ENCODE measurements at places on chromosomes 4 and X.

DNA sequence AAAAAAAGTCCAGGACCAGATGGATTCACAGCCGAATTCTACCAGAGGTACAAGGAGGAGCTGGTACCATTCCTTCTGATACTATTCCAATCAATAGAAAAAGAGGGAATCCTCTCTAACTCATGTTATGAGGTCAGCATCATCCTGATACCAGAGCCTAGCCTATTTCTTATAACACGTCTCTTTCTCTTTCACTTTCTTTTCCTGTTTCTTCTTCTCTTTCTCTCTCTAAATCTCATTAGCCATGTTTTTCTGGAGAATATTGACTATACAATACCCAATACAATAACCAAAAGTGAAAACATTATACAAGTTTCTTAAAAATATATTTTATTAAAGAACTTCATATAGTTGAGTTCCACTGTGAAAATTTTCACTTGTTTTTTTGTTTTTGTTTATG, 1154.9 kb upstream of the PCDH7 start:
- no peak for DNase-seq

GRCh38 chr4:138868562-138868961, 147.0 kb upstream of the NOCT start:
- no peak for DNase-seq

DNA sequence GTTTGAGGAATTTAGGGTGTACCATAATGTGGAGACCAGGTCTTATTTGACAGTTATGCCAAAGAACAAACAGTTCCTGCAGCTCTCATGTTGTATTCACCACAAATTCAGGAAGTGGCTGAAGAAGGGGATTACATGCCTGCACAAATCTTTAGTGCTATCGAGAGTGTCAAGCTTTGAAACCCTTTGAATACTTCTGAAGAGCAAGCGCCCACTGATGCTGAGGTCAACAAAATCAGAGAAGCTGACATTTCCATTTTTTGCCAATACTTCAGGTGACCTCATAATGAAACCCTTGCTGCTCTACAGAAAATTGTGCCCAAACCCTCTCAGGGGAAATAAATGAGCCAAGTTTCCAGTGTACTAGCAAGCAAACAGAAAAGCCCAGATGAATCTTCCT, 28.4 kb downstream of the PAK3 start:
- no peak for DNase-seq

GRCh38 chr4:25925486-25926201, 11.6 kb downstream of the SMIM20 start:
- no peak for DNase-seq

GRCh38 chrX:9569876-9570301, 105.0 kb downstream of the TBL1X start:
- DNase-seq: peak; percentile 81

DNA sequence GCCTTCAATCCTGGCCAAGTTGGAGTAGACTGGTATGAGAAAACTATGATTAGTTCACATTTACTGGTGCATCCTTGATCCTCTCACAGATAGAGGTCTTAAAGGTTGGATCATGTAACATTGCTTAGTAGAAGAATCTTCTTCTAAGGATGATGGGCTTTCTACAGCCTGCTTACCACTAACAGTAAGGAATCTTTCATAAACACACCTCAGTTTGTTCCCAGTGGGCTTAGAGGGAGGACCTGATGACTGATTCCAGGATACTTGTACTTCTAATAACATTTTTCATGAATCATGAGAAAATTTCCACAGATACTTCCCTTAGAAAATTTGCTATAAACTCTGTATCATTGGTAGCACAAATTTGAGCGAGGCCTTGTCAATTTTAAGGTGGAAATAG, 40.6 kb downstream of the CCNI start:
- DNase-seq: no peak

DNA sequence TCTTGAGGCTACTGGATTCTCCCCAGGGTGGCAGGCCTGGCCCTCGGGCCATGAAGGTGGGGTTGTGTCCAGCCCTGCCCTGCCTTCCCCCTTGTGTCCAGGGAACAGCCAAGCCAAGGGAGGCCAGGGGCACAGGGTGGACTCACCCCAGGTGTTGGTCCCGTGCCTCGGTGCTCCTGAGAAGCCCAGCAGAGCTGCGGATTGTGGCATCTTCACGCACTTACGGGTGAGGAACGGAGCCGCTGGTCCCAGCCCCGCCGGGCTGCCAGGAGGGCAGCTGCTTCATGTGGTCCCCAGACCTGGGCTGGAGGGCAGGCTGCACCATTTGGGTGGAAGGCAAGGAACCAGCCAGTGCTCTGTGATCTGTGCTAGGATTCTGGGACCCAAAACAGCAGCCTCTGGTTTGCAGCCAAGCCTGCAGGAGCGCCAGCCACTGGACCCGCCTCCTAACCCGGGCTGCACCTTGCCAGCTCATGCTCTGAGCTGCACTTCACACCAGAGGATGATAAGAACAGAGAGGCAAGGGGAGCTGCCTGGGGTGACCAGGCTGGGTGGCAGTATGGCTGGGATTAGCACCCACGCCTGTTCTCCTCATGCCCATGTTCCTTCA, 36.1 kb upstream of the HMX1 start:
- DNase-seq: no peak

GRCh38 chrX:22141047-22141730, 109.1 kb downstream of the PHEX start:
- DNase-seq: no peak

GRCh38 chr4:40308528-40309122, 26.5 kb upstream of the CHRNA9 start:
- no peak for DNase-seq

GRCh38 chr4:113145147-113145518, 95.7 kb downstream of the ANK2 start:
- DNase-seq: no peak

- no peak for DNase-seq
Observed at GRCh38 chrX:24759786-24760185, 66.1 kb downstream of the POLA1 start.

GRCh38 chr4:94871644-94872305, 114.0 kb downstream of the BMPR1B start:
- no peak for DNase-seq

- DNase-seq: peak; percentile 56
Observed at GRCh38 chrX:134484039-134484438, 24.1 kb downstream of the HPRT1 start.

DNA sequence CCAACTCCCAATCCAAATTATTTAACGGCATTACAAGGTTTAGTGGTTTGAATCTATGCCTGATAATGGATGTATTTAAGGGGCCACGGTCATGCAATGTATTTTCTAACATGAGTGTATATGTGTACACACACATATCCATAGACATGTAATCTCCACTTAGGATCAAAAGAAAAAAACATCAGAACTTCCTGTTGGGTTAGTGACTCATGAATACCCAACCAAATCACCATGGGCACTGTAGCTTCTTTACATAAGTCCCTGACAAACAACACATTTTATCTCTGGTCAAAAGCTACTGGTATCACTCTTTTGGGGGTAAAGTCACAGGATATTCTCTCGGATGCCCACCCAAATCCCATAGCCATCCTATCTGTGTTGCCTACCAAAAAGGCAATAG, 36.5 kb upstream of the TFDP3 start:
- DNase-seq: peak; percentile 45

DNA sequence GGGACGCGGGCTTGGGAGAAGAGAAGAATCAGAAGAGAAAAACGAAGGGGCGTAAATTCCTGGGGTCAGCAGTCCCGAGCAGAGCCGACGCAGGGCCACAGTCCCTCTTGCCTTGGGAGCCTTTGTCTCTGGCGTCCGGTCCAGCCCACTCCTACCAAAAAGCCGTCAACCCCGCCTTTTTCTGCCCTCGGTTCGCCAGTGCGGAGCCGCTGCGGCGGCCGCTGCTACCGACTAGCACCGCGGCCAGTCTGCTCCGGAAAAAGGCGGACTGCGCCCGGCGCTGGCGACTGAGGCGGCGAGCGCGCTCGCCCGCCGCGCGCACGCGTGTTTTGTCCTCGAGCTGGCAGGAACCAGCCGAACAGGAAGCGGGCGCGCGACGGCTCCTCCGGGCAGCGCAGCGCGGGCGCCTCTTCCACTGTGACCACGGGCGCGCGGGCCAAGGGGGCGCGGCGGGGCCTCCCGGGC, 502 bp downstream of the HNRNPDL start:
- peak; percentile 58 for DNase-seq

DNA sequence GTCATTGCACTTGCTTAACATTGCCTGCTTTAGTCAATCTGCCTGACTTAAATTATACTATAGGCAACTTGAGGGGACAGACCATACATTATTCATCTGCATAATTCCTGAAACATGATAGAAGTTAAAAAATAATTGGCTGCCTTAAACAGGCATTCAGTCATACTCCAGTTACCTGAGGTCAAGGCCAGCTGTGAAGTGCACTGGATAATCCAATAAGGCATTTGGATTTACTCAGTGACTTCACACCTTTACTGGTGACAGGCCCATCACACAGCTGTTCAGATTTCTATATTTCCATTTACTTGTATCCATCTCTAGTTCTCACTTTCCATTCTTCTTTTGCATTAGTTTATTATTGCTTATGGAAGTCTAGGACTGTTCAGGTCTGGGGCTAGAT, 2341.6 kb downstream of the PCDH7 start:
- DNase-seq: no peak

- no peak for DNase-seq
Observed at GRCh38 chrX:123971982-123972381, 10.5 kb downstream of the STAG2 start.

- DNase-seq: no peak
Observed at GRCh38 chr4:2865196-2865780, 21.6 kb downstream of the ADD1 start.

DNA sequence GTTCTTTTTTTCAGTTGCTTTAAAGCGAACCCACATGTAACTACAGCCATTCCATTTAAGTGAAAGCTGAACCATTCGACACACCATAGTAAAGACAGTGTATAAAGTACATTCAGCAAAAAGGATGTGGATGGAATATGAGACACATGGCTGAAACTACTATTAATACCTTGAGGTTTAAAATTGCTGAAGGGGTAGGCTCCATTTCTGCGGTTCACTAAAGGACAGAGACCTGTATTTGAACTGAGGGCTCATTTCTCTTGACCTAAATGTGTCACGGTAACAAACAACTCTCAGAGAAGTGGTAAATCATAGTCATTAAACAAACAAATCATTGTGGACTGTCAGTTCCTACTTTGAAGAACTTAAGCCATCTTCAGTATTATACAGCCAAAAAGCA, 1085.6 kb upstream of the TENM3 start:
- no peak for DNase-seq

GRCh38 chr4:80811406-80811805, 219.1 kb upstream of the BMP3 start:
- no peak for DNase-seq

DNA sequence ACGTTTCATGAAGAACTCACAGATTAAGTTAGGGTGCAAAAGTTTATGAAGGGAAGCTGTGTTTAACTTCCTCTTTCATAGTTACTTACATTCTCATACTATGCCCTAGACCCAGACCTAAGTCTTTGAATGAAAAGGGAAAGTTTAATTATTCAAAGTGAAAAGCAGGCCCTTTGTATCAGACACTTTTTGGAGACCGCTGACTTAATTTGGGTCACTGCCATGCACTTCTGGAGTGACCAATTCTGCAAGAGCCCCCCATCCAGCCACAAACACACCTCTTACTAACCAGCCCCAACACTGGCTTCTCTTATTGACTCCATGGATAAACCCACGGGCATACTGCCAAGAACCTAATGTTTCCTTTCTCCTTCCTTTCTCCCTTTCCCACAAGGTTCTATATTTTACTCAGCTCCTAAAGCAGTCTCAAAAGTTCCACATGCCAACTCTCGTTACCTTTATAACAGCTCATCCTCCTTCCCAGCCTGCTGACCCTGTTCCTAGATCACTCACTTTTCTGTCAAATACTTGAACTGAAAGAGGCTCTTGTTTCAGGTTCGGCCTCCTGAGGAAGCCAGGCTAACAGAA, 34.5 kb downstream of the ABCE1 start:
- peak; percentile 10 for DNase-seq

GRCh38 chr4:87240341-87240740, 19.9 kb upstream of the KLHL8 start:
- no peak for DNase-seq

DNA sequence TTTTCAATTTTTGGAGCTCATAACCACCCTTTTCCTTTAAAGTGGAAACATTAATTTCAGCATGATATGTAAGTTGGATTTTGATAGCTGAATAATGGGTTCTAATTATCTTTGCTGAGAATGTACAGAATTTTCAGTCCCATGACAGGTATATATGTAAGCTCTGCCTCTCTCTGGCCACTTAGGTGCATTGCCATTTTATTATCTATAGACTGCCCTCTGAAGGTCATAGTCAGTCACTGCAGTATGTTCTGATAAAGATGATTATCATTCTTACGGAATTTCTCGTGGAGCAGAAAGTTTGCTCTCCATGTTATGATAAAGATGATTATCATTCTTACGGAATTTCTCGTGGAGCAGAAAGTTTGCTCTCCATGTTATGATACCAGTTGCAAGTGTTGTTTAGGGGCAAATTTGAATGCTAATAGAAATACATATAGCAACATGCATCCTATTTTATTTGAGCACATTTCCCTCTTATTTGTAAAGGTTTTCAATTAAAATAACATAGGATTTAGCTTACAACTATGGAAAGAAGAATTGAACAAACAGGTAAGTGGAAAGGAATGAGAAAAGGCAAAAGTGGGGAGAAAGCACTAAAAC, 10.4 kb downstream of the AFP start:
- peak; percentile 36 for DNase-seq

DNA sequence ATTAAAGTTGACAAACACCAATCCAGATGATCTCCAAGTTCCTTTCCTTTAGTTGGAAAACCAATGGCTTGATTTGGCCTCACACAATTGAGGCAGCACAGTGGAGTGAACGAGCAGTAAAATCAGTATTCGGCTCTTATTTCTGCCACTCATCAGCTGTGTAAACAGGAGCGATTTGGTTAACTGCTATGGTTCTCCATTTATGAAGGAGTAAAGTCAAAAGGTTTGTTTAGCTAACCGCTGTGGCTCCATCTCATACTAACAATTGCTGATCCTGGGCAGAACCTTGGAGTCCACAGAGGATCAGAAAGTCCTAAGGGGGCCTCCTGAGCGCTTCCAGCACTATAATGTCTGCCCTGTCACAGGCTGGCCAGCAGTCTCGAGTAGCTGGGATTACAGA, 54.5 kb upstream of the EXOC1L start:
- DNase-seq: no peak

- DNase-seq: no peak
Observed at GRCh38 chr4:6313216-6313615, 43.6 kb downstream of the WFS1 start.

GRCh38 chr4:173288296-173288695, 45.9 kb downstream of the HMGB2 start:
- DNase-seq: peak; percentile 55

GRCh38 chr4:27308379-27308778, 447.7 kb downstream of the STIM2 start:
- DNase-seq: no peak

- no peak for DNase-seq
Observed at GRCh38 chr4:106418444-106418843, 49.9 kb upstream of the GIMD1 start.

GRCh38 chr4:5019274-5019673, at the start of gene CYTL1:
Gene CYTL1, minus strand, starts transcription at chr4:5019458. Its CDS starts 13 bp downstream, at chr4:5019445.
- no peak for DNase-seq

GRCh38 chr4:169859366-169860216, 101.8 kb upstream of the HPF1 start:
- no peak for DNase-seq
